Dermis blood vessel endothelial cell (primary cell): ENCODE measurements at places on chromosomes 7 and 10. TPM values are rescaled to one million over a fixed set of nuclear protein-coding genes. Genes with fewer than 3 reads are reported as not detected.

GRCh38 chr7:38007096-38007495 lies 86.7 kb downstream of the EPDR1 start:
- DNase-seq: no peak

DNA sequence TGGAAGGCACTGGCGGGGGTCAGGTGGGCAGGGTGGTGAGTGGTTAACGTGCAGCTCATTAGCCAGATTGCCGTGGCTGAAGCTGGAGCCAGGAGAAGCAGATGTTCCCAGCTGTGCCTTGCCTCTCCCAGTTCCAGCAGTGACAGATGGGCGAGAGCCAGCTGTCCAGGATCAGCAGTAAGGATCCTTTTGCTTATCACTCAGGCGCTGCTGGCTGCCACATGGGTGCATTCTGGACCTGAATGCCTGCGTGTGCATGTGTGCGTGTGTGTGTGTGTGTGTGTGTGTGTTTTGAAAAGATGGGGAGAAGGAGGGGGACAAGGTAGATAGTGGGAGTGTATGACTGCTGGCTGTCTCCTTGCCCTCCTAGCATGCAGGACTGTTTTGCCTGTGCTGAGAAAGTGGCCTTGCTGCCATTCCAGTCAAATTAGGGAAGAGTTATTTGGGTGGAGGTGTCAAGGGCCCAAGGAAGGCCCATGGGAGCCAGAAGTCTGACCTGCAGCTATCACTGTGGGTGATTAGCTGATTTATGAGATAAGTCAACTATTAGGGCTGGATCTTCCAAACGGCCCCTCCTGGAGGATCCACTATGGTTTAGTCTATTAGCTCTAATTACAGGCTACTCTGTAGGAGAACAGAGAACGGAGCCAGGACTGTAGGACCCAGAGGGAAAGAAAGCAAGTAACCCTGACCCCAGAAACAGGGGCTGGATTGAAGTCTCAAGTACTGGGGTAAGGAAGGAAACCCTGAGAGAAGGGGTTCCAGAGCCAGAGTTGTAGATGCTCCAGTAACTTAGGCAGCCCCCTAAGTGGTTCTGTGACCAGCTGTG lies 3.3 kb downstream of the EPHA1 start:
- DNase-seq: no peak

GRCh38 chr10:97932932-97933530 lies 83.4 kb downstream of the GOLGA7B start:
- no peak for DNase-seq

ANXA11 gene
- total RNA-seq: 33.7 and 54.9 TPM in 2 replicates
